Trophoblast cell (in vitro differentiated cells and primary cell): ENCODE measurements at places on chromosomes 12 and 14.
A peak's percentile ranks its signal among the peaks of the same experiment; 100 is the strongest.

GRCh38 chr14:56855891-56856461, 45.7 kb upstream of the OTX2 start:
- no peaks in the 10 kb centered on the region for H3K27me3 ChIP-seq
- DNase-seq, result peak; percentile 3

DNA sequence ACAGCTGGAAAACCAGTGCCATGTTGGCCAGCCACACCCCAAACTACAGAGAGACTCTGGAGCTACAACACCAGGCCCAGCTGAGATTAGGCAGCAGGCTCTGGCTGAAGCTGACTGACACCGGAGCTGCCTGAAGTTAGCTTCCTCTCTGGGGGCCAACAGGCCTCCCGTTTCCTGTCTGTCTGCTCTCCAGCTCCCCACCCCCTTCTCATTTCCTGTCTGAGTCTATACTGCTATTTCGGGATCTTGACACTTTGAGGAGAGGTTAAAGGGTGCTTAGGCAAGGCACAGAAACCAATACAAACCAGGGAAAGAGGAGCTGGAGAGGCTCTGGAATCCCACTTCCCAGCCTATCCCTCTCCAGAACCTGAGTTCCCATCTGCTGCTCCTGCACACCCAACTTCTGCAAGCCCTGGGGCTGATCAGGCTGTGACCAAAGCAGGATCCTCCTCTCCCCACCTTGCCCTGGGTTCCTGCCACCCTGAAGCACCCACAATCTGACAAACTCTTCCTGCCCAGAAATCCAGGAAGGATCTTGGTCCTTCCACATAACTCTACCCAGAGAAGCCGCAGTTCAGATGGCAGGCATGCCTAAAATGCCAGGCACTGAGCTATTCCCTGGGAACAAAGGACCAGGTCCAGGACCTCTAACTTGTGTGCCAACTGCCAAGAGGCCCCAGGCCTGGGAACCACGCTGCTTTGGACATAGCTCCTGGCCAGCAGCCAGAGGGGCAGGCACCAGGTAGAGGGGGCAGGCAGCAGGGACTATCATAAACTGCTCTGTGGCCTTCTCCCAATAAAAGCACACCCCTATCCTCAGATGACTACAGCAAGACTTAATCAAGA, 39.9 kb downstream of the PRPF40B start:
- H3K4me1 ChIP-seq, result peaks cover 16% of the 10 kb centered on the region
- no peaks in the 10 kb centered on the region for H3K27me3 ChIP-seq

- H3K36me3 ChIP-seq, result peaks cover 12% of the 10 kb centered on the region
- no peak overlapping the region for H3K4me3 ChIP-seq
- peak; percentile 79 for DNase-seq
- peaks cover 14% of the 10 kb centered on the region for H3K4me1 ChIP-seq
Observed at GRCh38 chr14:34536951-34537676, 2.4 kb downstream of the EAPP start.

DNA sequence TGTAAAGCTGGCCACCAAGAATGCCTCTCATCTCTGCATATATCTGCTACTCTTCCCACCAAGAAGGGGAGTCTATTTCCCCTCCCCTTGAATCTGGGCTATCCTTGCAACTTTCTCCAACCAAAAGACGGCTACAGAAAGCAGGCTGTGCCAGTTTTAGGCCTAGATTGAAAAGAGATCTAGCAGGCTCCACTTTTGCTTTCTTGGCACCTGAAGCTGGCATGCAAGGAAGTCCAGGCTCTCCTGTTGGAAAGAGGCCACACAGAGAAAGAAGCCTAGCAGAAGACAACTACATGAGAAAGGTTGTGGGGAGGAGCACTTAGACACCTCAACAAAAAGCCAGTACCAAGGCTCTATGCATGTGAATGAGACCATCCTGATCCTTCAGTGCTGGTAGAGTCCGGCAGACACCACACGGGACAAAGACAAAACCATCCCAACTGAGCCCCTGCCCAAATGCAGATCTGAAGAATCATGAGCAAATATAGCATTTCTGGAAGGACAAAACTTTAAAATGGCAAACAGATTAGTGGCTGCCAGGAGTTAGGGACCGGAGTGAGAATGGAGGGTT, 68.0 kb downstream of the SPPL3 start:
- H3K4me1 ChIP-seq, result no peaks in the 10 kb centered on the region
- H3K27ac ChIP-seq, result no peak overlapping the region
- no peaks in the 10 kb centered on the region for H3K36me3 ChIP-seq
- no peak for DNase-seq
- H3K4me3 ChIP-seq, result no peak overlapping the region
- no peaks in the 10 kb centered on the region for H3K27me3 ChIP-seq

DNA sequence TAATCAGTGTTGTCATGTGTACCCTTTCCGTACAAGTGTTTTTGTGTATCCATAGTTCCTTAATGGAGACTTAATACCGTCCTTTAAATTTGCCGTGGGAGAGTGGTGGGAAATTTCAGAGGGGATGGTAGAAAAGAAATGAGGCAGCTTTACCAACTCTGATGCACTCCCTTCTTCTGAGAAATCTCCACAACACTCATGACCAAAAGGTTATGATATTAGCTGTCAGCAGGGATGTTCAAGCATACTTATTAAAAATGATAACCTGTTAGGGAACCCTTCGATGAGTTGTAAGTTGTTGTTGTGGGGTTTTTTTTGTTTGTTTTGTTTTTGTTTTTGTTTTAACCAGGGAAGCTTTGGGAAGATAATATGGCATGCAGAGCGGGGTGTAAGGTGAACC, 12.5 kb downstream of the RAB21 start:
- no peak overlapping the region for H3K4me3 ChIP-seq
- H3K4me1 ChIP-seq, result no peaks in the 10 kb centered on the region
- no peak for DNase-seq
- no peaks in the 10 kb centered on the region for H3K27me3 ChIP-seq

- no peak overlapping the region for H3K4me3 ChIP-seq
- no peak overlapping the region for H3K27ac ChIP-seq
- H3K4me1 ChIP-seq, result no peaks in the 10 kb centered on the region
- H3K36me3 ChIP-seq, result no peaks in the 10 kb centered on the region
- DNase-seq, result no peak
Observed at GRCh38 chr12:107655281-107656065, 30.1 kb upstream of the PWP1 start.

GRCh38 chr12:98719515-98720504, 74.7 kb downstream of the APAF1 start:
- no peak for DNase-seq
- no peaks in the 10 kb centered on the region for H3K4me1 ChIP-seq
- no peak overlapping the region for H3K4me3 ChIP-seq
- no peaks in the 10 kb centered on the region for H3K27me3 ChIP-seq
- peaks cover 8% of the 10 kb centered on the region for H3K36me3 ChIP-seq

DNA sequence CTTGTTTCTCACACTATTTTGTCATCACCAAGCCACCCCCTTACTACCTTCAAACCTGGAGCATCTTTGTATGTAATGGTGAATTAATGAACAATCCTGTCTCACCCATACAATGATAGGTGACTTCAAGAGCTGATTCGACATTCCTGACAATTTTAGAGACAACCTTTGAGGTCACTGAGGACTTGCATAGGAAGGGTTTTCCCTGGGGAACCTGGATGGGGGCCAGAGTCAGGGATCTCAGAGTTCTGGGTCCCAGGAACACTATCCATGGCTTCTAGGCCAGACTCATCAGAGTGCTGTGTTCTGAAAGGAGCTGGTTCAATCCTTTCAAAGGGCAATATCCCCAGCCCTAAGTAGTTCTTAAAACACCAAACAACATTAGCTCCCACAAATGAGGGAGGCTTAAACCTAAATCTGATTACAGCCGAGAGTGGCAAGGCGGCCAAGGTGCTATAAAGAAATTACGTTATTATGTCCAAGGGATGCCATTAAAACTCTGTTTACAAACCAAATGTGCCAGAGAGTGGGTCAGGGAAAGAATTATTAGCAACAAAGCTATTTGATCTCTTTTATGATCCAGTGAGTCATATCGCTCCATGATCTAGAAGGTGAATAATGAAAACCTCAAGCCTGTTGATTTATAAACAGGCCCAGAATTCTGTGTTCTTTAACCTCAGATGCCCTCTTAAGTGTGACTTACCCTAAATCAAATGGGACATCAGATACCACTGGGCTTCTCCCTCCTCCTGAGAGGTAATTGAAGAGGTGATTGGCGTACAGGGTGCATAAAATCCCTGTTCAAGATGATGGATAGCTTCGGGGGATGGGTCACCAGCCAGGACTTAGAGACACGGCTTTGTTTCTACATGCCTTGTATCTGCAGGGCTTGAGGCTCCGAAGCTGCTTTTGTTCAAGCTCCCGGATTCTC, 230.2 kb upstream of the TBX3 start:
- peaks cover 11% of the 10 kb centered on the region for H3K4me1 ChIP-seq
- no peak for DNase-seq
- H3K27ac ChIP-seq, result no peak overlapping the region
- H3K4me3 ChIP-seq, result no peak overlapping the region
- H3K36me3 ChIP-seq, result no peaks in the 10 kb centered on the region

DNA sequence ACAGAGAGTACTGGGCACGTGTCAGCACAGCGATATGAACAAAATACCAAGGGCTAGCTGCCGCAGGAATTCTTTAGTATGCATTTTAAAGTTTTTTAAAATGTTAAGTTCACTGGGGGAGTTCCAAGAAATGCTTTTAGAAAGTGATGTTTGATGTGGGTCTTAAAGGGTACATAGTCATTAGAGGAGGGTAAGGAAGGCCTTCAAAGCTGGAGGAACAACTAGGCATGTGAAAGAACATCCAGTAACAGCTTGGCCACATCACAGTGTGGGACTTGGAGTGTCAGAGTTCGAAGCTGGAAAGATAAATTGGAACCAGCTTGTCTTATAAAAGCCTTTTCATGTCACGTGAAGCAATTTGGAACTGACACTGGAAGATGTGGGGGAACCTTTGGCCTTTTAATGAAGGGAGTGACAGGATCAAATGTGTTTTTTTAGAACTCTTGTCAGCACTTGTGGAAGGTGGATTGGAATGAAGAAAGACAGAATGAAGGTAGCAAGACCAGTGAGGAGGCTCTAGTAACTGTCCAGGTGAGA, 57.7 kb downstream of the WDR20 start:
- H3K27ac ChIP-seq, result no peak overlapping the region
- no peak overlapping the region for H3K4me3 ChIP-seq
- peaks cover 5% of the 10 kb centered on the region for H3K4me1 ChIP-seq
- H3K36me3 ChIP-seq, result peaks cover 21% of the 10 kb centered on the region

DNA sequence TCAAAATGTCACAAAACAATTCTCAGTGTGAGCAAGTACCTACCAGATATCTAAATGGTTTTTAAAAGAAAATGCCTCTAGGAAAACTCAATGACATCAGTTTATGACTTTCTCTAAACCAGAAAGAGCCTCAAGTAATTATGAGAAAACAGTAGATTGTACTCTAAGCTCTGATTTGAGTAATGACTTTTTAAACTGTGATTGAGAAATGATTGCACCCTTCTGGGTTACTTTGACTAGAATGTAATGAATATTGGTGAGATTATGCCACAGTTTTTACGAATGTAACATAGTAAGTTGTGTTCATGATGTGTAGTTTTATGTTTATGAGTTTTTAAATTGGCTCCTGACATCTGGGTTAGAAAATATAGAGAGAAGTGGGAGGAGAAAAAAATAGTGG, 68.8 kb downstream of the ALX1 start:
- H3K27ac ChIP-seq, result no peak overlapping the region
- H3K4me1 ChIP-seq, result no peaks in the 10 kb centered on the region
- H3K4me3 ChIP-seq, result no peak overlapping the region
- no peak for DNase-seq

DNA sequence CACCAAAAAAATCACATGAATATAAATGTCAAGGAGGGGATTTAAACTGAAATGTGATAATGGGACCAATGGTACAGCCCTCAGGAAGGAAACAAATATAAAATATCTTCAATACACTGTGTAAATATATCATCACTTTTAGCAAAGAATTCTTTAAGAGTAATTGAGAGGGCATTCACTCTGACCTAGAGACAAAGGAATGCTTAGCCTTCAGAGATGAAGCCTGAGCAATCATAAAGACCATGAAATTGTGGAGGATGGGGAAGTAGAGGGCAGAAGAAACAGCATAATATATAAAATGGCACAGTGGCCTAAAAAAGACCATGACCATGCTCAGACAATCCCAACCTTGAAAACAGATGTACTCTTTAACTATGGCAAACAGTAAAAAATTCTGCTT, 20.4 kb downstream of the YAF2 start:
- DNase-seq, result peak; percentile 42
- H3K27ac ChIP-seq, result no peak overlapping the region
- no peaks in the 10 kb centered on the region for H3K36me3 ChIP-seq
- H3K27me3 ChIP-seq, result no peaks in the 10 kb centered on the region

GRCh38 chr12:13437541-13437940, 241.0 kb downstream of the EMP1 start:
- H3K27me3 ChIP-seq, result no peaks in the 10 kb centered on the region
- H3K36me3 ChIP-seq, result no peaks in the 10 kb centered on the region
- H3K4me1 ChIP-seq, result no peaks in the 10 kb centered on the region
- DNase-seq, result no peak
- H3K27ac ChIP-seq, result no peak overlapping the region
- no peak overlapping the region for H3K4me3 ChIP-seq

GRCh38 chr14:90161129-90161528, 95.2 kb upstream of the PSMC1 start:
- no peaks in the 10 kb centered on the region for H3K36me3 ChIP-seq
- no peak overlapping the region for H3K27ac ChIP-seq
- no peaks in the 10 kb centered on the region for H3K27me3 ChIP-seq
- H3K4me3 ChIP-seq, result no peak overlapping the region
- no peak for DNase-seq

DNA sequence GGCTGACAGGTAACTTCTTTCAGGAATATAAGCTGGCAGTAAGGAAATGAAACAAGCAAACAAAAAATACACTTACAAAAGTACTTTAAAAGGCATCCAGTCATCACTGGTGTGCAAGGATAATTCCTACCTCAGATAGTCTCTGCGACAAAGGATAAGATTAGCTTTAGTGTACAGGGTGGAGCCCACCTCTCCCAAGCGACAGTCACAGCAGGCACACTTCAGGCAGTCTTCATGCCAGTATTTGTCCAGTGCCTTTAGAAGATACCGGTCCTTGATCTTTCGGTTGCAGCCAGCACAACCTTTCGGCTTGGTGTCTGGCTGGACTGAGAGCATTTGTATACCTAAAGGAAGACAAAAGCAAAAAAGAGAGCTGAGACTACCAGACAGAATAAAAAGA, 5.4 kb downstream of the LMO3 start:
- no peak for DNase-seq
- H3K27ac ChIP-seq, result no peak overlapping the region
- H3K27me3 ChIP-seq, result peaks cover 14% of the 10 kb centered on the region
- H3K4me3 ChIP-seq, result no peak overlapping the region
- no peaks in the 10 kb centered on the region for H3K4me1 ChIP-seq

GRCh38 chr12:22541496-22542155, 2.7 kb downstream of the C2CD5 start:
- no peak overlapping the region for H3K27ac ChIP-seq
- no peaks in the 10 kb centered on the region for H3K36me3 ChIP-seq
- DNase-seq, result no peak
- peaks cover 4% of the 10 kb centered on the region for H3K4me1 ChIP-seq
- no peaks in the 10 kb centered on the region for H3K27me3 ChIP-seq
